ENCODE measurements at places on chromosomes 16 and 17.

- DNase-seq, result no peak
These were observed 33.3 kb downstream of the OR1D5 start for GRCh38 chr17:3030096-3030495.

DNA sequence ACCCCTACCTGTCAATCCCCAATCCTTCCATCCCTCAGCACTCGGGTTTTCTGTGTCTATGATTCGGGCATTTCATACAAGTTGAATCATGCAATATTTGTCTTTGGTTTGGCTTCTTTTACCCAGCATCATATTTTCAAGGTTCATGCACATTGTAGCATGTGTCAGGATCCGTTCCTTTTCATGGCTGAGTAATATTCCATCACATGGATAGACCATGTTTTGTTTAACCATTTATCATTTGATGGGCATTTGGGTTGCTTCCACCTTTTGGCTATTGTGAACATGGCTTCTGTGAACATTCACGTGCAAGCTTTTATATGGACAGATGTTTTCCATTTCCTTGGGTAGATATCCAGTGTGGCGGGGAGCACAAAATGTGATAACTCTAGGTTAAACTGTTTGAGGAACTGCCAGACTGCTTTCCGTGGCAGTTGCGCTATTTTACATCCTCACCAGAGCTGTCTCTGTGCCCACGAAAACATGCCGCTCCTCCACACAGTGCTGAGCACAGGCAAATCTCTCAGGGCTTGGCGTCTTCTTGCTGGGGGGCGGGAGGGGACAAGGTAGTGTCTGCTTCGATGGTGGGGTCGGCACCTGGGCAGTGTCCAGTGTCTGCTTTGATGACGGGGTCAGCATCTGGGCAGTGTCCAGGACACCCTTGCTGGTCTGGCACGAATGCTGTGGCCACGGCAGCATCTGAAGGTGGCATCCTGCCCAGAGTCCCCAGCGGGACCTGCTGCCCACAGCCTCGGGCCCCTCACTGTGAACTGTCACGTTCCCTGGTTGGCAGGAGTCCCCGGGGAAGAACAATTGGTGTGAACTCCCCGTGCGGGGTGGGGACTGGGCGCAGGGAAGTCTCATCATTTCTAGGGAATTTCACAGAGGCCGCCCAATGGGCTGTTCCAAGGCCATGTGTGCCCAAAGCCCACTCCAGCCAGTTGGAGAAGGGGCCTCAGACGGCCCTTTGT lies 32.4 kb upstream of the JPH3 start:
- no peak for DNase-seq

- DNase-seq, result peak; percentile 51
These were observed 19.0 kb upstream of the XYLT2 start for GRCh38 chr17:50326831-50327364.

DNA sequence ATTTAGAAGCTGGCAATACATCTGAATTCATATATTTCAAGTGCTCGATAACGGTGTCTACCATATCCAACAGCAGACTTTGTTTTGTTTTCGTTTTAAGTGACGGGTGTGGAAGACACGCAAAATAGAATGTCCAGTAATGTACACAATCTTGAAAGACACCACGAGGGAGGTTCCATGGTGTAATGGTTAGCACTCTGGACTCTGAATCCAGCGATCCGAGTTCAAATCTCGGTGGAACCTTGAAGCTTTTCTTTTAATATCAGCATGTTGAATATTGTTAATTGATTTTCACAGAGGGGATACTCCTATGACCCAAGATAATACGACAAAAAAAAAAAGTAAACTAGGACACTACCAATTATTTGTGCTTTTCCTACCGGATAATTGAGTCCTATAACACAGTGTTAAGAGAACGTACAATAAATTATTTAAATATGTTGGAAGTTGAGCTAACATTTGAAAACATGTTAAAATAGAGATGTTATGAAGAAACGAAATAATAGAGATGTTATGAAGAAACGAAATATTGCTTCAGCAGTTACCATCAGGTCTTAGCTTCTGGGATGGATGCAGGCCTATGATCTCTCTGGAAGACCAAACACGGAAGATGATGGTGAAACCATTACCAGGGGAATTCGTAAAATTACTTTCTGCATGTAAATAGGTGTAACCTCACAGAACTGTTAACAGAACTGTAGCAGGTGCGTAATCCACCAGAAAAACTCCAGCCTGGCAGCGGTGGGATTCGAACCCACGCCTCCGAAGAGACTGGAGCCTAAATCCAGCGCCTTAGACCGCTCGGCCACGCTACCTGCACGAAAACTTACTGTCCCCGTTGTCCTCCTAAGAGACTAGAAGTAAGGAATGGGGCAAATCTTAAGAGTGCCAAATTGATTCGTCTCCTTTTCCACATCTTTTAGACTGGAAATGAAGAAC lies 1.5 kb upstream of the ALOXE3 start:
- DNase-seq, result peak; percentile 59

DNA sequence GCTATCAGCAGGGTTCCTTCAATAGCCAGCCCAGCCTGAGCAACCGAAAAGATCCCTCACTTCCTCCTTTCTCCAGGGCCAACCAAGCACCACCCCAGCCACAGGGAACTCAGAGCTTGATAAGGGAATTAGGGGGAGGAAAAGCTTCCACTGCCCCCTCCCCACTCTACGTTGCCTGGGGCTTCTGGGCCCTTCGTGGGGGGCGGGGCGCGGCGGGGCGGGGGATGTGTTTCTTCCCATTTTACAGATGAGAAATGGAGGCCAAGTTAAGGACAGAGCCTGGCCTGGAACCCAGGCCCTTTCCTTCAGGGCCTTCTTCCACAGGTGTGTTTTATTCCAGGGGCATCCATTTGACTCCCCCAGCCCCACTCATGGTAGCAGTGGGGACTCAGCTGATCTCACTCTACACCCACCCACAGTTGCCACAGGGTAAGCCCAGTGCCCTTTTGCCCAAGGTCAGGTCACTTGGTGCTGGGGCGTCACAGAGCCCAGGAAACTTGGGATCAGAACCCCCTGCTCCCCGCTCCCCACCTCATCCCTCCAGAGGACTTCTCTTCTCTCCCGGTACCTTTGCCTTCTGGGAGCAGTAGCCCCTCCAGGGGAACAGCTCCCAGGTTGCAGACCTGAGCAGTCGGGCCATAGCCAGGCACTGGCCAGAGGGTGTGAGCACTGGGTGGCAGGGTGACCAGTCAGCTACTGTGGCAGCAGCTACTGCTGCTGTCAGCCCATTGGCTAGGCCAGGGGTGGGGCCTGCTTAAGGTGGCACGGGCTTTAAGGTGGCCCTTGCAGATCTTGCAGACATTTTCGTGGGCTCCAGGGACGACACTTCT lies at the start of gene LDHD:
Gene LDHD, minus strand, starts transcription at position 700 of the 830 bp plus-strand sequence. Its CDS starts 60 bp downstream, at position 640.
- DNase-seq, result no peak

- no peak for DNase-seq
These were observed 114.6 kb downstream of the PRKCB start for GRCh38 chr16:23950291-23950894.

DNA sequence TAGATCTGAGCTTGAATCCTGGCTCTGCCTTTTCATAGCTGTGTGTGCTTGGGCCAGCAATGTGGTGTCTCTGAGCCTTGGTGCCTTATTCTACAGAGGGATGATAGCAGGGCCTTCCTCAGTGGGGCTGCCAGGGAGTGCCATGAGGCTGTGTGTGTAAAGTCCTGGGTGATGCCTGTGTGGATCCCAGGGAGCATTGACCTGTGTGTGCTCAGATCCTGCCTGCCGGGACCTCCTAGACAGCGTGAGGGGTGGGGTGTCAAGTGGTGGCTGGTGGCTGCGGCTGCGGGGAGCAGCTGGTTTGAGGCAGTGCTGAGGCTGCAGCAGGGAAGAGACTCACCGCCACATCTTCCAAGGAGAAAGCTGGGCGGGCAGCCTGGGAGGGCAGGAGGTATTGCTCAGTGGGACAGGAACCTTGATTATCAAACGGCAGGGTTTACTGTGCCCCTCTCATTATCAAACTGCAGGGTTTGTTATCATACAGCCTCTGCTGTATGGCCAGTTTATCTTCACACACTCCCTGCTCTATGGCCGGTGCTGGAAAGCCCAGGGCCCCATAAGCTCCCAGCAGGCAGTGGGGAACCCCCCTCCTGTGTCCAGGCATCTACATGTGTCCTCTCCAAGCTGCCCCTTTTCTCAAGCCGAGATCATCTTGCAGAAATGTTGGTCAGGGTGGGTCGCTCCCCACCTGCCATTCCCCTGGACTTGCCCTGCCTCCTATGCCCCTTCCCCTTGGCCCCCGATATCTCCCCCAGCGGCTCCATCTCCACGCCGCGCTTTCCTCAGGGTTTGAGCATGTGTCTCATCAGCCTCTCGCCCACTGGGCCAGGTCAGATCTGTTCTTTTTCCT lies 3.1 kb upstream of the ADCY7 start:
- no peak for DNase-seq

Data from GM10248 (cell line).